CD4-positive, alpha-beta T cell treated with Interleukin-4 for 4 hours (primary cell): ENCODE measurements at places on chromosomes 4 and X.
A peak's percentile ranks its signal among the peaks of the same experiment; 100 is the strongest.

GRCh38 chr4:41963105-41963504 is 18.5 kb upstream of the DCAF4L1 start:
- peak; percentile 16 for DNase-seq

DNA sequence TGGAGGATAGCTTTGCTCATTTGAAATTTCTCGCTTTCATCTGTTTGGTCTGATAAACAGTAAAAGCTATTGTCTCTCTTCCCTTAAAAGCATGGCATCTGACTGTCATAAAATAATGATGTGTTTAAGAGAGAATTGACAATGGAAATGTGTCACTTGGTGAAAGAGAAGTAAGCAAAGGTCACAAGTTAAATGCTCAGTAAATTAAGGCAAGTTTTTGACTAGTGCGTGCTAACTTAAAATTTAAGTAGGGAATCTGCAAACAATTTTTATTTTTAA is 161.6 kb upstream of the ANKRD50 start:
- DNase-seq: no peak

GRCh38 chrX:397575-397974 is 10.9 kb upstream of the PPP2R3B start:
- no peak for DNase-seq

DNA sequence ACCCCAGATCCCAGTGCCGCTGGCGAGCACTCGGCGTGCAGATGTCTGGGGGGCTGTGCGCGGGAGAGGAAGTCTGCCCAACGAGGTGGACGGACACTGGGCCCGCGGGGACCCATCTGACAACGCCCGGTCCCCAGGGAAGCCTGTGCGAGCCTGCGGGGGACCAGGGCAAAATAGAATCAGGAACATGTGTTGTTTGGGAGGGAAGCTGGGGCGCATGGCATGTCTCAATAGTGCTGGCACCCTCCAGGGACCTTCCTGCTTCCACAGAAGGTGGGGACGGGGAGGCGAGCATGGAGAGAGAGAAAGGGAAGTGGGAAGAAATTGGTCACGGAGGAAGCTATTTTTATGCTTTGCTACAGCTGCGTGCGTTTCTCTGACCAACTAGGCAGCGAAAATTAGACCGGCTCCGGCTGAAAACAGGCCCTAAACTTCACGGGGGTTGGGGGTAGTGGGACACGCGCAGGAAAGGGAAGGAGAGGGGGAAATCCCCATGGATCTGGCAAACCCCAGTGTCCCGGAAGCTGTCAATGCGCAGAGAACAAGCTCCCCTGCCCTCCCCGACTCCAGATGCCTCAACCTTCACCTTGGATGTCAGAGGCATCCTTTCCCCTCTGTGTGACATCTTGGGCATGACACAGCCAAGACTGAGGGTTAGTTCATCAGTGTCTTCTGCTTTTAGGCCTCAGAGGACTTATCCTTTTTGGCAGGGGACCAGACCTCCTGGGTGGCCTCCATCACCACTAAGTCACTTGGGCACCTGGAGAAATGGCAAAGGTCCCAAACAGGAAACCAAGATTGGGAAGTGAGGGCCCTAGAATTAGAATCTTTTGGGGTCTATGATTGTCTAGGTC is 169.8 kb upstream of the BCOR start:
- no peak for DNase-seq

DNA sequence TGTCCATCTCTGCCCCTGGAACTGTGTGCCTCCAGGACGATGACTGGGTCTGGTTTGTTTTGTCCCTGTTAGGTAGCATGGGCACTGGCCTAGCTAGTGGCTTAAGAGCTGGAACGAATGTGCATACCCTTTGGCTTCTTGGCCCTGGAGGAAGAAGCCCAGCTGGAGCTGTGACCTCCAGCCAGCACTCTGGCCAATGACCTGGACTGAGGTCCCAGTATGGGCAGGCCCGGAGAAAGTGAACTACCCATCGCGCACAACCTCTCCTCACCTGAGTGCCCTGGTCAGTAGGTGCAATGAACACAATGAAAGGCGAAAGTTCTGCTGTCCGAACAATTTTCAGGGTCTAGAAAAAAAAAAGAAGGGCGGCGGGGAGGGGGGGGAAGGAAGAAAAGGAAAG is 18.3 kb downstream of the DKC1 start:
- no peak for DNase-seq

- no peak for DNase-seq
Measured at GRCh38 chr4:114349543-114350175, 248.9 kb upstream of the UGT8 start.

DNA sequence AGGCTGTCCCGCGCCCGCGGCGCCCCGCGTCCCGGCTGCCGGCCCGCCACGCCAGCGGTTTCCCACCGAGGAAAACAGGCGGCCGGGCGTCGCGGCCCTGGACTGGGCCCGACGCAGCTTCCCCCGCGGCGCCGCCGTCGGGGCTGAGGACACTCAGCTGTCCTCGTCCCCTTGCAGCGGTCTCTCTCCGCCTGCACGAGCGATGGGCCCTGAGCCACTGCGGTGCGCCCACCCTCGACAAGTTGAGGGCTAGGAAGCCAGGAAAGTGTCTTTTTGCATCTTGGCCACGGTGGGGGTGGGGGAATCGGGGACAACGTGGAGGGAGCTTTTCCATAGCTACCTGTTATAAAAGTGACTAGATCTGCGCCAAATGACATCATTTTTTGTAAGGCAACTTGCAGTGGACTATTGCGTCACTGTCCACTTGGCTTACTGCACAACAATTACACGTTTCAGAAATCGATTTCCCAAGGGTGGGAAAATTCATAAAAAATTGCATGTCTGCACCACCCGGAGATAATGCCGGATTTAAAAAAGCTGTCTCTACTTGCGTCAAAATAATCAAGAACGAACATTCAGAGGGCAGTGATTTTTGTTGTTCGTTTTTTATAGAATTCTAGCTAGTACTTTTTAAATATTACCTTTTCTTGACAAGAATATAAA is 1.1 kb downstream of the KLHL15 start:
- no peak for DNase-seq
